Fibroblast of the conjunctiva (primary cell): ENCODE measurements at places on chromosomes 7 and 10.

GRCh38 chr7:95478272-95479037 lies 7.3 kb upstream of the ASB4 start:
- DNase-seq, result no peak

DNA sequence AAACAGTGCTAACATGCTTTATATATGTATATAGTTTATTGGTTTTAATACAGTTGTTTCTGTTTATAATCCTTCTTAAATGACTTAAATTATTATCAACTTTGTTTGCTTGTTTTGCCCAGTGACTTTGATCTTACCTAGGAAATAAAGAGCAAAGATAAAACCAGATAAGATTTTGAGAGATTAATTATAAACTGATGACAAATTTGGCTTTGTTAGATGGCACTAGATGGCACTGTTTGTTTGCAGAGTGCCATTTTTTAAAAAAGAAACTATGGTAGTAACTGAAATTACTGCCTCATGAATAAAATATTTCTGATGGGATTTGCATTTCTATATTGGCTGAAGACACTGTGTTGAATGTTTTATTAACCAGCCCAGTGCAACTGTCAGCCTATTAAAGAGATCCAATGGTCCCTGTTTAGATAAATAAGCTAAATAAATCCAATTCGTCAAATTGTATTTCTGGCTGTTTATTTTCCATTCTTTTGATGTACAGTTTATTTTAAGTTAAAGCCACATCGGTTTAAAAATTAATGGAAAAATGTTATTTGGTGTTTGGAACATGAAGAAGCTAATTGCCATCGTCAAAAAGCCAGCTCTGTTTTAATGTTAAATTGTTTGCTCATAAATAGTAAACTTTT lies 28.7 kb downstream of the VTI1A start:
- DNase-seq, result no peak

- no peak for DNase-seq
These were observed 105.8 kb downstream of the ARHGAP22 start for GRCh38 chr10:48498940-48499510.

- DNase-seq, result no peak
These were observed 93.0 kb downstream of the NHLRC2 start for GRCh38 chr10:113947184-113948041.

- peak; percentile 37 for DNase-seq
These were observed 88.0 kb downstream of the CPED1 start for GRCh38 chr7:121076350-121077164.

DNA sequence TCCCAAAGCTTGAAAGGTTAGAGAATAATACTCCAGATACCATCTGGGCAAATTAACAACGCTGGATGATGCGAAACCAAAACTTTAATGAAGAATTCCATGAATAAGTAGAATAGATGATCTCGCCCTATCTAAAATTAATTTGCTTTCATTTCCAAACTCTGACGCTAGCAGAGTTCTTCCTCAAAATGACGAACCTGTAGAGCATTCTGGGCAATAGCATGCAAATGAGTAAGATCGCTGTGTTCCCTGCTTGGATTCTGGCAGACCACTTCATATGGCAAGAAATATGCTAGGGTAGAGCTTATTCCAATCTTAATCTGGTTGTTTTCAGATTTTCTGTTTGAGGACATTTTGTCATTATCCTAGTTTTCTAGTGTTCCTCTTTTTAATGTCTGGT lies 36.1 kb upstream of the SMNDC1 start:
- no peak for DNase-seq

DNA sequence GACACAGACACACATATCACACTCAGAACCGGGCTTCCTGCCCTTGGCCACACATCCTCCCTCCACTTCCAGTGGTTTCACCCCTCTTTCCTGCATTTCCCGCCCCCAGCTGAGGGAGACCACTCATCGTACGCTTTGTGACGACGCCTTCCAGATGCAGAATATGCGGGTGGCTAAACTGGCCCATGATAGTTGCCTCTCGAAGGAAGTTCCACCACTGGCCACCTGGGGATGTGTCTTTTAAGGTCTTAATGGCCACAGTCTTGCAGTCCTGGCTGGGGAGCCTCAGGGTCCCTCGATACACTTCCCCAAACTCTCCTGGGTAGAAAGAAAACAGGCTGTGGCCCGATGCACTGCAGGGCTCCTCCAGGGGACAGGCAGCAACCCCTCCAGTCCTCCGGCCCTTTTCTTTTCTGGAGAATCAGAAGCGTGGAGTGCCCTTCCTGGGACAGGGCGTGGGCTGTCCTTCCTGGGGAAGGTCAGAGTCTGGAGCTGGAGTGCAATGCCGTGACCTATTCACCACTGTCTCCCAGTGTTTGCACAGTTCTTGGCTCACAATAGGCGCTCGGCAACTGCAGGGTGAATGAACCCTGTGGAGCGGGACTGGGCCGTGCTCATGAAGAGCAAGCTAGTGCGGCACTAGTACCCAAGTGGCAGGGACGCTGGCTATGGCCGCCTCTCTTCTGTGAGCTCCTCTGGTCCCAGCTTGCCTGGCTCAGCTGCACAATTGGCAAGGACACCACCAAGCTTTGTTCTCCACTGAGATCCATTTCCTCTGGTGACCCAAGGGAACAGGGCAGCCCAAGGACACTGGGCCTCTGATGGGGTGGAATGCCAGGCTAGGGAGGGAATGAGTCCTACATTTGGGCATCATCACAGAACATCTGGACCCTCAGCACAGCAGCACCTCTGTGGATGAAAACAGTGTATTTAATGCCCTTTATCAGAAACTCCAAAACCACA lies 13.2 kb downstream of the EPHA1 start:
- no peak for DNase-seq

DNA sequence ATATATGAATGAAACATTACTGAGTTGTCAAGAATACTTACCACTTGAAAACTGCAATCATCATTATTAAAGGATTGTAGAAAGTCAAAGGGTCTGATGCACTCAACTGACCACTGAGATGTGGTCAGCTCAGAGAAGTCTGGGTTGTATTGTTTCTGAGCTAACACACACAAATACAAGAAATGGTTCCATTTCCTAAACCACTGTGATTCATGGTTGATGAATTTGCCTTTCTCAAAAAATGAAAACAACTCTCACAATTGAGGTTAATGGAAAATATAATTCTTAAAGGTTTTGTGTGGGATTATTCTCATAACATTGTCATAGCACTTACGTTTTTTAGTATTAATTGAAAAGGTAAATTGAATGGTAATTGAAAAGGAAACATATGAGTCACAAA lies 45.6 kb upstream of the TAS2R16 start:
- DNase-seq, result no peak

- no peak for DNase-seq
These were observed 103.9 kb upstream of the RET start for GRCh38 chr10:42972946-42973345.

DNA sequence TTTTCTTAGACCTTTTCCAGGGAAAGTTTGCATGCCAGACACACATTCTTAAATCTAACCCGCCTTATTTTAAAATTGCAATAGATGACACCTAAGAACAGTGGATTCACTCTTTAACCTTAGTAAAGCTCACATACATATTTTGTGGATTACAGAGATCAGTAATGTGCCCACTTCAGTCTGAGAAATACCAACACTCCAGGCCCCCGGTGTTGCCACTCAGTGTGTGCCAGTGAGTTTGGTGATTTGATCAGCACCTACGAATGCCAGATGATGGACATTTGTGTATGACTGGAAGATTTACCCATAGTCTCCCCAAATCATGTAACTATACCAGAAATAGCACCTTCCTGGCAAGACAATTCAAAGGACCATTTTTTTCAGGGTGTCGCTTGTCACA lies 2.6 kb downstream of the LRRN3 start:
- DNase-seq, result no peak

DNA sequence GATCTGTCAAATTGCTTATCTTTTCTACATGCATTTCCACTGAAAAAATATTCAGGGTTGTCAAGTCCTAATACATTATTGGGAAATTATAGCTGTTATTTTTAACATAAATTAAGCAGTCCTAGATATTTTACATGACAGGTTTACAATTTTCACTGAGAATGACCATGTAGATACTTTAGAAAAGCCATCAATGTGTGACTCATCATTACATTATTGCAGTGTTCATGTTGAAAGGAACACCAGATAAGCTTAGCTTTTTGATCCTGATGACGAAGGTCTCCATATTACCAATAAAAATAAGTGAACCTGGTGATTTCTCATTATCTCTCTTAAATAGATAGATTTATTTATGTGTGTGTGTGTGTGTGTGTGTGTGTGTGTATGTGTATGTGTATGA lies 529.5 kb upstream of the PCDH15 start:
- DNase-seq, result no peak

DNA sequence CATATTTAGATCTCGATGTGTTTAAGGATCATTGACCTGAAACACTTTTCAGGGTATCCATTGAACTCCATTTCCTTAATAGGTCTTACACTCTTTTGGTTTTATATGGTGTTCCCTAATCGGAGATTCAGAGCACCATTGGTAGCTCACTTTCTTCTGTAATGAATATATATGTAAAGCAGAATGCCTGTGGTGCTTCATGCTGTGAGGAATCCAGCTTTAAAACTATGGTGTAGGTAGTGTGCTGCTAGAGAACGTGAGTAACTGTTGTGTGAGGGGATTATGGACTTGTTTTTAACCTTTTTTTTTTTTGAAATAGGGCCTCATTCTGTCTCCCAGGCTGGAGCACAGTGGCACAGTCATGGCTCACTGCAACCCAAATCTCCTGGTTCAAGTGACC lies 376.9 kb upstream of the LRGUK start:
- DNase-seq, result no peak

DNA sequence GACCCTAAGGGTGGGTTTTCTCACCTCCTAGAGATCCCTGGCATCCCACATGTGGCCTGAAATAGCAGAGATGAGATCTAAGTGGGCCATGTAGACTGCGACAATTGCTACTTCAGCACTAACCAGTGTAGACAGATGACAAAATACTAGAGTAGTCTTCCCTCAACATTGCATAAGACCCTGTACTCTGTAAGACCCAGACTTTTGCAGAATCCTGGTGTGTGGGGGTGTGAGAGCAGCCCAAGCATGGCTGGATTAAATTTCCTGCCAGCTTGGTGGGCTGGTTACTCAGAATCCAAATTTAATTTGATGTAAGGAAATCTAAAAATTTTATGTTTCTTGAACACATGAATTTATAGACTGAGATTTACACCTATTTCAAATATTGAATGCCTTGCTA lies 88.3 kb downstream of the ZNF365 start:
- DNase-seq, result no peak

GRCh38 chr7:11899247-11899646 lies 67.2 kb upstream of the THSD7A start:
- DNase-seq, result no peak

GRCh38 chr10:72276013-72276387 lies 2.3 kb downstream of the DDIT4 start:
- DNase-seq, result no peak

DNA sequence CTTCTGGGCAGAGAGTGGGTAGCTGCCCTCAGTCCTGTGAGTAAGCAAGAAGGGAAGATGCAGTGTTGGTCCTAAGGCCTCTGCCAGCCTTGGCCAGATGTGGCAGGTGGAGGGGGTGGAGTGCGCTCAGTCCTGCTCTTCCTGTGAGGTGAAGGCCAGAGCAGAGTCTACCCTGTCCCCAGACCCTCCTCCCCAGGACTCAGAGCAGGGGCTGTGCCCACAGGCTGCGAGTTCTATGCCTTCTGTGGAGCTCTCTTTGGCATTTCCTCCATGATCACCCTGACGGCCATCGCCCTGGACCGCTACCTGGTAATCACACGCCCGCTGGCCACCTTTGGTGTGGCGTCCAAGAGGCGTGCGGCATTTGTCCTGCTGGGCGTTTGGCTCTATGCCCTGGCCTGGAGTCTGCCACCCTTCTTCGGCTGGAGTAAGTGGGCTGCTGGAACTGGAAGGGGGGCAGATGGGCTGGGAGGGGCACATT lies 4.0 kb downstream of the OPN4 start:
- no peak for DNase-seq

GRCh38 chr7:2488681-2489080 lies 12.5 kb upstream of the GRIFIN start:
- DNase-seq, result no peak
